Purkinje cell (primary cell): ENCODE measurements at places on chromosomes 5 and 9. TPM values are rescaled to one million over a fixed set of nuclear protein-coding genes. Genes with fewer than 3 reads are reported as not detected.

Gene LCN1
- polyA plus RNA-seq = not detected in 2 replicates

Gene RASEF
- polyA plus RNA-seq = 0.04 TPM in 1 of 2 replicates, not detected in the other

Gene DOK3
- 0.44 and 0.84 TPM in 2 replicates for polyA plus RNA-seq

Gene GNA14
- 5.8 and 7.1 TPM in 2 replicates for polyA plus RNA-seq

Gene NPDC1
- polyA plus RNA-seq = 10.3 and 19.0 TPM in 2 replicates

Gene TLX3
- not detected in 2 replicates for polyA plus RNA-seq

Gene IL5
- not detected in 2 replicates for polyA plus RNA-seq

Gene COL27A1
- 1.8 and 2.9 TPM in 2 replicates for polyA plus RNA-seq

Gene CAMK4
- polyA plus RNA-seq = 87.3 and 95.5 TPM in 2 replicates

Gene IGIP
- 22.9 and 34.7 TPM in 2 replicates for polyA plus RNA-seq

Gene CCNJL
- 0.36 and 0.77 TPM in 2 replicates for polyA plus RNA-seq

Gene STPG3
- polyA plus RNA-seq = not detected in 2 replicates

Gene CATSPER3
- polyA plus RNA-seq = not detected in 2 replicates

Gene GLRA1
- 0.35 TPM in 1 of 2 replicates, not detected in the other for polyA plus RNA-seq

Gene FOXD4L3
- not detected in 2 replicates for polyA plus RNA-seq

Gene IL4
- 0.71 TPM in 1 of 2 replicates, not detected in the other for polyA plus RNA-seq

Gene SLC34A3
- not detected in 2 replicates for polyA plus RNA-seq

Gene NDUFAF2
- 107 and 136 TPM in 2 replicates for polyA plus RNA-seq

Gene RAD50
- 34.0 and 44.9 TPM in 2 replicates for polyA plus RNA-seq

Gene TAF7
- polyA plus RNA-seq = 374 and 453 TPM in 2 replicates
